ENCODE measurements at places on chromosomes 2 and 18.

DNA sequence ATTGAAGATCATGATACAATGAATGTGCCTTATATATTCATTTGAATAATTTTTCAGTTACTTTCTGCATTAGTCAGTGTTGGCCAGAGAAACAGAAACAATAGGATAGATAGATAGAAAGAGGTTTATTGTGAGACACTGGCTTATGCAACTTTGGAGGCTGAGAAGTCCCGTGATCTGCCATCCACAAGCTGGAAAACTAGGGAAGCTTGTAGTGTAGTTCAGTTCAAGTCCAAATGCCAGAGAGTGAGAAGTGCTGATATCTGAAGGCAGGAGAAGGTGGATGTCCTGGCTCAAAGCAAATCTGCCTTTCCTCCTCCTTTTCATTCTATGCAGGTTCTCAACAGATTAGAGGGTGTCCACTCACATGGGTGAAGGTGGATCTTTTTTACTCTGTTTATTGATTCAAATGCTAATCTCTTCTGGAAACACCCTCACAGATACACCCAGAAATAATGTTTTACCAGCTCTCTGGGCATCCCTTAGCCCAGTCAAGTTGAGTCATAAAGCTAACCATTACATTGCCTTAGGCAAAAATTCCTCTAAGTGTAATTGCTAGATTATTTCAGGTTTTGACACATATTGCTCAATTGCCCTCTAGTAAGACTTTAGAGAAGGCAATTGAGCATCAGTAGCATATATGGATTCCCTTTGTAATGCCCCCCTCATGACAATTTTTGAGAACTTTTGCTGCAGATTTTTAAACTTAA is 341.4 kb downstream of the LPIN1 start:
- DNase-seq, result no peak

- DNase-seq, result no peak
Measured at GRCh38 chr2:239271471-239271870, 129.3 kb downstream of the HDAC4 start.

GRCh38 chr18:47635416-47635815 is 295.0 kb downstream of the SMAD2 start:
- DNase-seq, result no peak

DNA sequence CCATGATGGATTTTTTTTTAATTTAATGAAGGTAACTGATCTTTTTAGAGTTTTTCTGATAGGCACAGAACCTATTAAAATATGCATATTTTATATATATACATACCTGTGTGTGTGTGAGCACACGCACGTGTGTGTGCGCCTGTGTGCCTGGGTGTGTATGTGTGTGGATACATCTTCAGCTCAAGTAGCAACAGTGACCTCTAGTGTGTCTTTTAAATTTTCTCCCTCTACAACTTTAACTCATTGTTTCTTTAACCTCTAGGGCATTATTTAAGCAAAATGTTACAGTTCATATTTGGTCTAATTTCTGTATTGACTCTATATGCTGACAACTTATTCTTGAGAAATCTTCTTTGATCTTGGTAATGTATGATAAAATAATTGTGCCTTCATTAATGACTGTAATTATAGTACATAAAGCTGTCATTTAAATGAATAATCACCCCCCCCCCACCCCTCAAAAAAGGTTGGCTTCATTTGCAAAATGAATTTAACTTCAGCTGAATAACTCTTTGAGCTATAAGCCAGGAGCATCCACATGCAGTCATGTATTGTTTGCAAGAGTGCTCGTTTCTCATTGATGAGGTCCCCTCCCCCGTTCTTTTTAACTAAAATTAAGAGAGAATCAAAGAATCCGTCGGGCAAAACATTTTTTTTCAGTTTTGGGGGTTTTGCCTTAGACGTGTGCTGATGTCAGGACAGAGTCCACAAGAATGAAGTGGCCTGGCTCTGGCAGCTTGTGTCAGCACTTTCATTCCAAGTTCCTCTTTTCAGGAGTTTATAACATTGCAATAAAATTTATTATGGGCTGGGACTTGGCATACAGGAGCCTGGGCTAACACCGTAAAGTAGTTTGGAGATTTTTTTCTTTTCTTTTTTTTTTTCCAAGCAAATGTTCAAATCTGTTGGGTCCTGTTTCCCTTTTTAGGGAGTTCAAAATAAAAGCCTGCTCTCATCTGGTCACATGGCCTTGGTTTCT is 80.0 kb downstream of the ETAA1 start:
- no peak for DNase-seq

DNA sequence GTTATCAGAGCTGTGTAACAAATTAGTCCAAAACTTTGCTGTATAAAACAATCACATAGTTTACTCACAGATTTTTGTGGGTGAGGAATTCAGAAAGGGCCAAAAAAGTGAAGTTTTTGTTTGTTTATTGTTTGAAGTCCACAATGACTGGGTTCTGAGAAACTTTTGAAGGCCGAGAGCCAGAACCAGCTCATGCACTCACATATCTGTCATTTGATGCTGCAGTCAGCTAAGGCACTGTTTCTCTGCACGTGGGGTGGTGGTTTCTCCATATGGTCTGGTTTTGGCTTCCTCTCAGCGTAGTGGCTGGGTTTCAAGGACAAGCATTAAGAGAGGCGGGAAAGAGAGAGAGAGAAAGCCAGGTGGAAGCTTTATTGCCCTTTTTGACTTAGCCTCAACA is 131.8 kb downstream of the TWIST2 start:
- DNase-seq, result no peak

DNA sequence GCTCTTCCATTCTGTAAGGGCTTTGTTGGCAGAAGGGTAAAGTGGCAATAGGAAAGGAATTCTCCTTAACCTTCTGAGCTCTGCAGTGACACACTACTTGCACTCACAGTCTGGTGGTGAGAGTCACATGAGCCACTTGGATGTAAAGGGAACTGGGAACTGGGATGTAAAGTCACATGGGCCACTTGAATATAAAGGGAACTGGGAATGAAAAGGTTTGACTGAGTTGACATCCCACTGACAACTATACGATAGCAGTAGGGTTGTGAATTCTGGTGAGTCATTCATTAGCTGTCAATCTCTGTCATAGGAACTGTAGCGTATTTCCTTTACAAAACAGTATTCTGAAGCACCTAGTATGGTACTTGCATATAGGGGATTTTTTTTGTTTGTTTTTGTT is 5.5 kb downstream of the RPE start:
- no peak for DNase-seq

- DNase-seq, result no peak
Measured at GRCh38 chr2:241857041-241857541, 1.6 kb downstream of the PDCD1 start.

GRCh38 chr2:226993171-226993570 is 157.3 kb downstream of the RHBDD1 start:
- DNase-seq, result no peak

GRCh38 chr18:59067873-59068272 is 71.8 kb upstream of the SEC11C start:
- no peak for DNase-seq

DNA sequence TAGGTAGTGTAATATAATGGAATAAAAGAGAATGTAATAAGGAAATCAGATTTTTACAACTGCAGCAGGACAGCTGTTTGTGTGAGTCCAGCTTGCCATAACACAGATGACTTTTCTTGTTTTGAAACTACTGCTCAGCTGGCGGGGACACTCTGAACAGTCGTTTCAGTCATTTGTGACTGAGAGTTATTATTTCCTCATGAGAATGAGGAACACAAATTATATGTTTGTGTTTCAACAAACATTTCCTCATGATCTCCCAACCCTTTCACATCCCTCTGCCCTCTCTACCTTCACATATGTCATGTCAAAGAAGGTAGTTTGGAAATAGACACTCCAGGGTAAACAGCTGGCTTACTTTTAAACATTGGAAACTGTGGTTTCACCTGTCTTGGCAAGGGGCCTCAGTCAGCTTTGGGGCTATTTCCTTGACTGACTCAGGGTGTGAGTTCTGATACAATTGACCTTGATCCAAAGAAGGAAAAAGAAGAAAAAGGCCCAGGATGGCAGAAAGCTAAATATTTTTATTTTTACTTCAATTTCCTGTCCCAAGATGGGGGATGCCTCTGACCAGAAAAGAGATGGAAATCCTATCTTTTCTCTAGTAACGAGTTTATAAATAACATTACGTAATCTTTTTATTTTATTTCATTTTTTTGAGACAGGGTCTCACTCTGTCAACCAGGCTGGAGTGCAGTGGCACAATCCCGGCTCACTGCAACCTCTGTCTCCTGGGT is 593 bp downstream of the SP140L start:
- no peak for DNase-seq

- DNase-seq, result no peak
Measured at GRCh38 chr2:133477616-133477990, 90.7 kb downstream of the NCKAP5 start.

DNA sequence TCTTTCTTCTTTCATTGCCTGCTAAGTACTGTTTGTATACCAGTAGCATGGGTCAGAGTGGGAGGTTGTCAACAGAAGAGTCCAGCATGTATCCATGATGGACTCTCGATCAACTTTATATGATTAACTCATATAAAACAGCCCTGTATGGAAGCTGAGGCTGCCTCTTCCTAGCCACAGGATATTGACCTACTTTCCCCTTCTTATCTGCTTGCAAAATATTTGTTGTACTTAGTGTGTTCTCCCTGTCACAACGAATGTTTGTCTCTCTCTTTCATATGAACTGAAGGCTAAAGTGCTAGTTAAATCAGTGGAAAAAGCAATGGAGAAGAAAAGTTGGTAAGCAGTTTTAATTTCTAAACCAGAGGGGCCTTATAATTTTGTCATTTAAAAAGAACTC is 17.8 kb downstream of the MYO1B start:
- no peak for DNase-seq

GRCh38 chr2:197601726-197602125 is 73.7 kb downstream of the RFTN2 start:
- no peak for DNase-seq

DNA sequence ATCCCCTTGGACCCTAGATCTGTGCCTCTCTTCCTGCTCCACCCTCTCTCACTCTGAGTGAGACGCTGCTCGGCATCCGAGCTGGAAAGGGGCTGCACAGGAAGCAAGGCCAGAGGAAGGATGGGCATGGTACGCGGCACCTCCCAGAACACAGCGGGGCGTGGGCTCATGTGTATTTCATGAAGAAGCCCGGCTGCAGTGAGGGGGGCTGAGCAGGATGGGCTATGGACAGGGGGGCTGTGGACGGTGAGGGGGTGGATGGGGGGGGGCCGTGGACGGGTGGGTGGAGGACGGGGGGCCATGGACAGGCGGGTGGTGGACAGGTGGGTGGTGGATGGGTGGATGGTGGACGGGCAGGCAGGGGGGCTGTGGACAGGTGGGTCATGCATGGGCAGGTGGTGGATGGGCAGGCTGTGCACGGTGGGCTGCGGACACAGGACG is 28.5 kb downstream of the SLC66A2 start:
- no peak for DNase-seq

GRCh38 chr2:236238751-236239150 is 25.5 kb downstream of the ASB18 start:
- no peak for DNase-seq

DNA sequence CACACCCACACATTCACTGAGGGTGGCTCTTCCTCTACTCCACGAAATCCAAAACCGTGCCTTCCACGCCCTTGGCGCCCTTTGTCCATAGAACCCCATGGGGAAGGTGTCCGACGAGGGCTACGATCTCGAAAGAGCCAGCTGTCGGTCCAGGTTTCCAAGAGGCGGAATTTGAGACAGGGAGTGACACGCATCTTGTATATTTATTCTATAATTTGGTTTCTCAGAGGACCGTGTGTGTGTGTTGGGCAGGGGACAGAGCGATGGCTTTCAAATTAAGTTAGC is 726 bp downstream of the C2orf69 start:
- no peak for DNase-seq

GRCh38 chr2:216084547-216084946 is 2.8 kb downstream of the TMEM169 start:
- no peak for DNase-seq

DNA sequence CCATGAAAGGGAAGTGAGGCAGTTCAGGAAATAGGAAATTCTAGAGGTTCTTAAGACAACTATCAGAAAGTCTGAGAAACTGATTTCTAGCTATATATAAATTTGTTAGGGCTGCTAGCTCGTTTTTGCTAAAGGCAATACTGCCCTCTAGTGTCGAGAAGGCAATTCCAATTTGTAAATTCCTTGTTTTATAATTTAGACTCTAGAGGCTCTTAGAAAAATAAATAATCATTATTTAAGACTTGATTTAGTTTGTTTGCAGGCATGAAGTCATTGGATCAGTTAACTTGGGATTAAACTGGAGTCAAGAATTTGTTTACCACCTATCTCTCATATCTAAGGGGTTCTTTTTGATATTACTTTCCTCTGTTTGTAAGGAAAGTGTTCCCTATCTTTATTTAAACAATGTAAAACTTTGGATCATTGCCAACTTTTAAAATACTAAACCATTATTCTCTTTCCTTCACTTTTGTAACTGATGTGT is 66.2 kb downstream of the ACVR2A start:
- DNase-seq, result peak; percentile 9

DNA sequence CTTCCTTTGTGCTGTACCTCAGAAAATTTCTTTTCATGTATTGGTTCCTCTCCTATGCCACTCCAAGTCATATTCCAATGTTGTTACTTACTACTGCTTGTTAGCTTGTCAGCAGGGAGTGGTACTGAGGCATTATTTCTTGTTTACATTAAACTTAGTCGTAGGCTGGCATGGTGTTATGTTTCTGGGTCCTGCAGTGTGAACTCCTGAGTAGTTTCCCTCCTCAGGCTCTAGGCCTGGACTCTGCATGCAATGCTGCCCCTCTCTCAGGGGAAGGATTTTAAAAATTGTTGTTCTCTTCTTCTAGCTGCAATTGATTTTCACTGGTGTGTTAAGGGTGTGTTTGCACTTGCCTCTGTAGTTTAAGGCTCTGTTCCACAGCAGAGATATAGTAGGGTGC is 671.6 kb downstream of the PLCL1 start:
- no peak for DNase-seq

DNA sequence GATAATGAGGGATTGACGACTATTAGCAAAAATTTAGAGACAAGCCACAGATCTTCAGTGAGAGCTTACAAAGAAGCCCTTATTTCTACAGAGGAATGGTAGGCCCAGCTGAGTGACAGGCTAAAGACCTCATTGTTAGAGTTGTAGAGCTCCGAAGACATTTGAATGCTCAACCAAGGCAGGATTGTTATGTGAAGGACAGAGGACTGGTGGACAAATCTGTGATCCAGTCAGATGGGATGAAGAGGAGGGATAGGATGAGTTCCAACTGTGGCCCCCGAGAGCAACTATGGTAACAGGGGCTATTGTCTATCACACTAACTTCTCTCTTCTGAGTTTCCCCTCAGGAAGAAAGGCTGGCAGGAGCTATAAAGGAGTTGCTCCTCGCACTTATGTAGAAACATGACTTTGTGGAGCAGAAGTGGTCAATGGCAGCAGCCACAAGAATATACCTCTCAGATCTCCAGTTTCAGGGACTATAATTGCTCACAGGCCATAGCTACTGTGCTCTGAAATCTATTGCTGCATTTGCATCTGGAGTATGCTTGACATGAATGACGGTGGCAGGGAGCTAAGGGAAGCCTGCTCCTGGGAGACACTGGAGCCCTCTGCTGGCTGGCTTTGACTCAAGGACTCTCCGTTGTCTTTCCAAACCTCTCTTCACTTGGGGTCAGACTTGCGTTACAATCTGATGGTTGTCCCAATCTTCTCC is 50.3 kb upstream of the GREB1L start:
- DNase-seq, result no peak

All from activated T-helper 2 cell treated with anti-CD3 and anti-CD28 coated beads, Interferon-gamma antibody, Interleukin-2, Interleukin-4, amounts not matched to agents 10 μg/mL and 5 μg/mL and 100 μg/mL, durations not matched to agents 14 hours and 24 hours and 36 hours (primary cell).